GM12878 (cell line): ENCODE measurements at places on chromosomes 3 and 15.

- H3K27ac ChIP-seq: peak overlapping the region; percentile 70
- peak; percentile 87 for DNase-seq
- H3K27me3 ChIP-seq: no peaks in the 10 kb centered on the region
- H3K4me3 ChIP-seq: peak overlapping the region; percentile 43; the same call in 1 of the 2 replicates
Observed at GRCh38 chr3:56753206-56753820, 48.4 kb downstream of the ARHGEF3 start.

- no peaks in the 10 kb centered on the region for H3K27me3 ChIP-seq
- H3K27ac ChIP-seq: no peak overlapping the region
- peaks cover 12% of the 10 kb centered on the region for H3K4me1 ChIP-seq
- no peaks in the 10 kb centered on the region for H3K36me3 ChIP-seq
- no peak overlapping the region for H3K4me3 ChIP-seq
Observed at GRCh38 chr3:188754267-188754666, 417.5 kb upstream of the TPRG1 start.

DNA sequence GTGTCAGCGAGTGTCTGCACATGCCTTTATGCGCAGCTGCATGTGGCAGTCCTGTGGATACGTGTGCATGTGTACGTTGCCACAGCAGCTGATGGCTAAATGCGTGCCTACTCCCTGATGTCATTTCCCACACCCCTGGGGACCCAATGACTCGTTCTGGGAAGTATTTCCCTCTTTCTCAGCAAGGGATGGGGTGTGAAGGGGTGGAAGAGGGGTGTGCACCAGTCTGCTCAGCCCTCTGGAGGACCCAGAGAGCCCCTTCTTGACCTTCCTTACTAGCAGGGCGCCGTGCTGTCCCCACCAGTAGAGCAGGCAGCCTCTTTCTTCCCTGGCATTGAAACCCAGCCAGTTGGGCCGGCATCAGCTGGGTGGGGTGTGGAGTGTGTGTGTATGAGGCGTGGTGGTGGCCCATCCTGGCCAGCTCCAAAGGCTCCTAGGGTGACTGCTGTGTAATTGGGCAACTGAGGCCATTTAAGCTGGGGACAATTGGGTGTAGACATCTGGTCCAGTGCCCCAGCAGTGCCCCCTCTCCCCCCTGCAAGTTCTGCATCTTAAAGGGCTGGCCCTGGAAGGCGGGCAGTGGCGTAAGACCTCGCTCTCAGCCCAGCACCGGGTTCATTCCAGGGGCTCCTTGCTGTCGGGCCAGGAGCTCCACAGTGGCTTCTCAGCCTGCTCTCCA is 19.2 kb downstream of the SNX33 start:
- H3K27me3 ChIP-seq: no peaks in the 10 kb centered on the region
- no peaks in the 10 kb centered on the region for H3K36me3 ChIP-seq
- no peaks in the 10 kb centered on the region for H3K4me1 ChIP-seq
- DNase-seq: no peak

- H3K4me3 ChIP-seq: no peak overlapping the region
- no peaks in the 10 kb centered on the region for H3K36me3 ChIP-seq
- H3K27me3 ChIP-seq: no peaks in the 10 kb centered on the region
Observed at GRCh38 chr3:164524201-164524600, 554.1 kb downstream of the SI start.

DNA sequence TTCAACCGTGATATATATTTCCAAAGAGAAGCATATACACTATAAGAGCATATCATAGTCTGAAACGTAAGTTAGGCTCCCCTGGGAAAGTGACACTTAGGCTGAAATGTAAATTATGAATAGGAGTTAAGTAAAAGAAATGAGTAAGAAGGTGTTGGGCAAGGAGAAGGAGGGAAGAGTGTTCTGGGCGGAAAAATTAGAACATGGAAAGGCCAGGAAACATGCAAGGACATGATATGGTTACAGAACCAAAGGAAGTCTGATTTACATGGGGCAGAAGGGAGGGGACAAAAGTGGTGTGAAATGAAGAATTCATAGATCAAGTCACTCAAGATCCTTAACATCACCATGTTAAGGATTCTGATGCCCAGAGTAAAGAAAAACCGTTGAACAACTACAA is 75.2 kb downstream of the SCAPER start:
- no peaks in the 10 kb centered on the region for H3K27me3 ChIP-seq
- no peak overlapping the region for H3K4me3 ChIP-seq
- H3K4me1 ChIP-seq: no peaks in the 10 kb centered on the region
- no peak overlapping the region for H3K27ac ChIP-seq

DNA sequence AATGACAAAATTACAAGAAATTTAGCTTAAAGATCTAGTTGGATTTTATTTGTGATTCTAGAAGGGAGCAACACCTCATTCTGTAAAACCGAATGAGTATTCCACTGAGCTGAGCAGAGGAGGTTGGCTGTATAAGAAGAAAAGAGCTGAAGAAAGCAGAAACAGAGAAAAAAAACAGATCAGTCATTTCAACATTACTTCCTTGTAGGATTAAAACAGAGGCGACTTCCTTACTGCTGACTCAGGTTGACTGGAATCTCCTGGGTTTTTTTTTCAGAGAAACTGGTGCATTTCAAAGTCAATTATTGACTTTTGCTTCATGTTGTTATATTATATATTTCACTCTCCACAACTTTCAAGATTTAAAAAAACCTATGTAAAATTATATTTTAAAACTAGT is 368.1 kb upstream of the UBE2E2 start:
- no peak for DNase-seq
- no peaks in the 10 kb centered on the region for H3K36me3 ChIP-seq
- H3K27me3 ChIP-seq: no peaks in the 10 kb centered on the region

DNA sequence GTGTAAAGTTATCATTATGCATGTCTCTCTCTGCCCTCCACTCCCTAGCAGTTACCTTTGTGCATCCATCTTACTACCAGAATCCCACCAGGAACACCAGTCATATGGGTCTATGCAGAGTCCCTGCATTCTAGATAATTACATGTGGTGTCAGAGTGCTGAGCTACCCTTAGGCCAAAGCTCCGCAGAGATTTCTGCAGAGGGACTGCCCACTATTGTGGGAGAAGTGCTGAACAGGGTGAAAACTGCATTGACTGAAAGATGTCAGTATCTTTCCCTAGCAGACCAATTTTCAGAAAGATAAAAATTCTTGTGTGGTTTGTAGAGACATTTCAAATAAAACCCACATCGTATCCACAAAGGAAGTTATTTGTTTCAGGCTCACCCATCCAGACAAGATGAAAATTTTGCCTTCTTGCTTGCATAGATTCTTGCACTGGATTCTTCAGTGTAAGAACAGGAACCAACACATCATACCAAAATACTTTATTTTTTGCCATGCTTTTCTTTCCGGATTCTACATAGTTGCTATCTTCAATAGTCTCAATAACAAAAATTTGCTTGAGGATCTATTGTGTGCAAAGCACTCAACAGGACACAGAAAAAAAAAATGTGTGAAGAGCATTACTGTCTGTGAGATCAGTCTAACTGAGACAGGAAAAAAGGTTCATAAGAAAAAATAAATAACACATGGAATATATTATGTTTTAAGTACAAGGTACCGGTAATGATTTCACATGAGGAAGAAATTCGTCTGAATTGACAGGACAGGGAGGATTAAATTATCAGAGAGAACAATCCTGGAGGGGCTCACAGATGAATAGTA is 32.0 kb upstream of the CCDC80 start:
- no peak overlapping the region for H3K4me3 ChIP-seq
- H3K27me3 ChIP-seq: peaks cover 3% of the 10 kb centered on the region
- DNase-seq: no peak

DNA sequence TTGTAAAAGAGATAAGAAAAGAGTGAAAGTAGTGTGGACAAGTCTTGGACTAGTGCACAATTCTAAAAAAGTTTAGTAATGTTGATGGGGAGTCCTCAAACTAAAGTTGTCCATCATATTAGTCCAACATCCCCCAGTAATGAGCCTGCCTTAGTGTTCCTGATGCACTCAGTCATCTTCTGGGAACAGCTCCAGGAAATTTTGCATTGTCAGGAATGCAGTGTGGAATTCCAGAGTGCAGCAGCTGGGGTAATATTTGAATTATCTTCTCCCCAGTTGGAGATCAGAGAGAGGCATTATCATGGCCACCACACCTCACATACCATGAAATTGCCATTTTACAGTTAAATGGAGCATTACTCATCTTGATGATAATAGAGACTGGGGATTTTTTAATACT is 528.8 kb upstream of the NAALADL2 start:
- H3K4me3 ChIP-seq: no peak overlapping the region
- H3K36me3 ChIP-seq: no peaks in the 10 kb centered on the region
- H3K27ac ChIP-seq: no peak overlapping the region
- no peaks in the 10 kb centered on the region for H3K27me3 ChIP-seq
- no peaks in the 10 kb centered on the region for H3K4me1 ChIP-seq

DNA sequence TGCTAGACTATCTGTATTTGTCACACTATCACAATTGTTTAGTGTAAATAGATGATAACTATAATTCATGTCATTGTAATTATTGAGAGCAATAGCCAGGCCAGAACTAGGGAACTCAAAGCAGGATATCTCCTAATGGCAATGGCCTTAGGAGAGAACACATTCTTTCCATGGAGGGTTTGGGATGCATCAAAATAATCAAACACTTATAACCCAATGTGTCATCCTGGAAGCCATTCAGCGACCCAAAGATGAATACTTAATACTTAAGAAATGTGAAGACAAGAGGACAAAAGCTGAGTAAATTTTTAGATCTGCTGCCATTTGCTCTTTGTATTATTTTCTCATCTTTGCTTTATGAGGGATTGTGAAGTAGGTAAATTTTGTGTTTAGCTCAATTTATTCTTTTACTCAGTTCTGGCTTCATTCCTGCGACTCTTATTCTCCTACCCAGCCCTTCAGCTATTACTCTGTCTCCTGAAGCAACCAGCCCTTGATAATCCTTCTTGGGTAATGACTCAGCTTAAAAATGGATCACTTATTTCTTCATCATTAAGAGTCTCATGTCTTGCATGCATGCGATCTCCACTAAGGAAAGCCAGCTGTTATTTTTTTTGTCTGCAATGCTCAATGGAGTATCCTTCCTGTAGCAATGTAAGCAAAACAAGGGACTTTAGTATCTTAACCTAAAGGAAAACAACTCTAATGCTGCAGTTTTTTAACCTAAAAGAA is 2.0 kb downstream of the OR4F15 start:
- no peak overlapping the region for H3K4me3 ChIP-seq
- DNase-seq: no peak
- H3K36me3 ChIP-seq: no peaks in the 10 kb centered on the region
- H3K4me1 ChIP-seq: no peaks in the 10 kb centered on the region
- H3K27ac ChIP-seq: no peak overlapping the region
